ENCODE measurements at places on chromosomes 1 and 21.

DNA sequence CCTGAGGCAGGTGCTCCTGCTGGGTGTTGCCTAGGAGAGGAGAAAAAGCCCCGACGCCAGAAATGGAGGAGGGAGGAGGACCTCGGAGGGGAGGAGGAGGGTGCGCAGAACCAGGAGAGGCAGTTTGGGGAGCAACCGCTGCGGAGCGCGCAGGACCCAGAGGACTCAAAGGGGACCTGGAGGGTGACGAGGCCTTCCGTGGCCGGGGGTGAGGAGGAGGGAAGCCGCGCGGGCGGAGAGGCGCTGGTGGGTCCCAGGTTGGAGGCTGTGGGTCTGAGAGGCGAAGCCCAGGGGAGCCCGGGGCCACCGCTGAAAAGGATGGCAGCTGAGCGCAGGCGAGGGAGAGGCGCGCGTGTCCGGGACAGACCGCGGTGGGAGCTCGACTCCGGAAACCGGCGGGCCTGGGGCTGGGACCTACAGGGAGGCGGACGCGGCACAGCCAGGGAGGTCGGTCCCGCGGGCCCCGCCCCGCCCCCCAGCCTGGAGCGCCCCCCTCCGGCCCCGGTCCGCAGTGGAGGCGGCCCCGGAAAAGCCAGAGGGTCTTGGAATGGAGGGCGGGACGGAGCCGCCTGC lies 15.1 kb downstream of the RNF223 start:
- DNase-seq = no peak

GRCh38 chr1:53291574-53291973 lies 36.3 kb downstream of the LRP8 start:
- no peak for DNase-seq

- no peak for DNase-seq
These were observed 74.0 kb downstream of the DMRTA2 start for GRCh38 chr1:50349242-50349565.

DNA sequence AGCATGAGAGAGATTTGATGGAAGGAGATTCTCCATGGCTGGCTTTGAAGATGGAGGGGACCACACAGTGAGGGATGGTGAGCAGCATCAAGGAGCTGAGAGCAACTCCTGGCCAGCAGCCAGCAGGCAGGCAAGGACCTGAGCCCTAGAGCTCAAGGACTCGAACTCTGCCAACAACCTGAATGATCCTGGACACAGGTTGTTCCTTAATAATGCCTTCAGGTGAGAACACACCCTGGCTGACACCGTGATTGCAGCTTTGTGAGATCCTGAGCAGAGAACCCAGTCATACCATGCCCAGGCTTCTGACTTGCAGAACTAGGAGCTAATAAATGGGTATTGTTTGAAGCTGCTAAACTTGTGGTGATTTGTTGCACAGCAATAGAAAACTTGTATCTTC lies 183.1 kb downstream of the LMX1A start:
- DNase-seq = no peak

DNA sequence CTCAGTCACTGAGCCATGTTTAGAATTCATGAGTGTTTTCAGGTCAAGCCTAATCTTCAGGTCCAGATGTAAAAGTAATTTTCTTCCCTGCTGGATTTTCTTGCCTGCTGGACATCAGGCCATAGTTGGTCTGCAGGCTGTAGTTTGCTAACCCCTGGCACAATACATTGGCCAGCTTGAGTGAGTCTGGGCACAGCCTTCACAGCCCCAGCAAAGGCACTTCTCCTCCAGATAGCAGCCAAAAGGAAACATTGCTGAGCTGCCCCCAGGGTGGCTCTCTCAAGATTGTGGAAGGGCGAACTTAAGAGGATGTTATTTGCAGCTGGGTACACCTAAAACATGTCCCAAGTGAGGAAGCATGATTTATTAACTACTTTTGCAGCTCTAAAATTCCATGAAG lies 126.8 kb downstream of the PIK3R3 start:
- DNase-seq = no peak

DNA sequence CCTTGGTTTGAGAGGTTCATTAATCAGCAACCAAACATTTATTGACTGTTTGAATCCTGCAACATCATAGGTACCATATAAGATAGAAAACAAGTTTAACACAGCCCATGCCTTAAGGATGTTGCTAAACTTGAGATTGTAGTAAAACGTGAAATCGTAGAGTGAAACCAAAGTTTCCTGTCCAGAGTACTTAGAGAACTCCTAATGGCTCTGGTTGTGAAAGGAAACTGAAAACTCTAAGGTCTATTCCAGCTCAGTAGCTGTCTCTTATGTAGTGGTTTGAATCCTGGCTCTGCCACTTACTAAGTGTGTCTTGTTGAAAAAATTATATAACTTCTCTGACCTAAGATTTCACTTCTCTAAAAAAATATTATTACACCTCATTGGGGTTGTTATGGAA lies 310.9 kb downstream of the NTNG1 start:
- no peak for DNase-seq

GRCh38 chr1:11321656-11322491 lies 48.9 kb downstream of the UBIAD1 start:
- DNase-seq = no peak

DNA sequence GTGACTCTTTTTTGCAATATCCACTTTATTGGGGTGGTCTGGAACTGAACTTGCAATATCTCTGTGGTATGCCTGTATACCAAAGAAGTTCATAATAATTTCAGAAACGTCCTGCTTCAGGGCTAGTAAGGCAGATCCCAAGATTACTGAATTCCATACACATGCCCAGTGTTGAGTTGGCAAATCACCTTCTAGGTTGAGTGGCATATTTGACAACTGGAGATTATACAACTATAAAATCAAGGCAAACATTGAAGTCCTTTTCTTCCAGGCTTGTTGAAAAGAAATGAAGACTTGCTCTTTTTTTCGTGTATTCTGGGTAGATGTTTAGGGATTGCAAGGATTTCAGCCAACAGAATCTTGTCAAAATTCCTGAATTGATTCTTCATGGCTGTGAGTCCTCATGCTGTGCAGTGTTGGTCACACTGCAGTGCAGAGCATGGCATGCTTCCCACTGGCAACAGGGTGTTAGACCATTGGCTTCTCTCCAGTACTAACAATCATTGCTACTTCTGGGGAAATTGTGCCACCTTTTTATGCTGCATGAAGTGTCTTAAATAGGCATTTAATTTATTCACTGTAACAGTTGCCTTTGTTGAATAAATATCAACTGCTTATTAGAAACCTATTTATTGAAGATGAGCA lies 367.1 kb upstream of the ADGRL4 start:
- no peak for DNase-seq

GRCh38 chr1:200409203-200409760 lies 554 bp downstream of the ZNF281 start:
- DNase-seq = no peak

DNA sequence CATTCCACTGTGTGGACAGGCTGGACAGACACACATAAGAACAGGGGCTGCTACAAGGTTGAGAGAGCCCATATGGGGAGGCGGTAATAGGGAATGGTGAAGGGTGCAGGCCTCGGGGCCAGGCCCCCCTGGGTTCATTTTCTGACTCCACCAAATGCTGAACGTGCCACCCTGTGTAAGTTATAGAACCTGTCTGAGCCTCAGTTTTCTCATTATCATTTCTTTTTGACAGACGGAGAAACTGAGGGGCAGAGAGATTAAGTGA lies 569.5 kb downstream of the PTPRU start:
- no peak for DNase-seq

GRCh38 chr1:103514920-103515503 lies 10.5 kb upstream of the RNPC3 start:
- DNase-seq = no peak

DNA sequence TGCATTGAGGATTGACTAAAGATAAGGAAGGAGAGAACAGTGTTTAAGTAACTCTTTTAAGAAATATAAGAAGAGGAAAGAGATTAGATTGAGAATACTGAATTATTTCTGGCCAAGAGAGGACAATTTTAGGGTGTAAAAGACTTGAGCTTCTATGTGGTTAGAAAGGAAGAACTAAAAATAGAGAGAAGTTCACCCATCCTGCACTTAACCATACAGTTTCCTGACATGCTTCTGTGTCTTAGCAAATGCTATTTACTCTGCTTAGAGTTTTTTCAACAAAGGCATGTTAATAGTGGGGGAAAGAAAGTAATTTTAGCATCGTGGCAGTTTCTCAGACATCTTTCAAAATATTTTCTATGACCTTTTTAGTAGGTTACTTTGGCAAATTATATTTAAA lies 122.8 kb upstream of the GPR52 start:
- DNase-seq = no peak
